CD14-positive monocyte (primary cell): ENCODE measurements at places on chromosomes 1 and 21. TPM values are rescaled to one million over a fixed set of nuclear protein-coding genes. Genes with fewer than 3 reads are reported as not detected.
A peak's percentile ranks its signal among the peaks of the same experiment; 100 is the strongest.

- no peaks in the 10 kb centered on the region for H3K36me3 ChIP-seq
- peak; percentile 39 for DNase-seq
Observed at GRCh38 chr1:200279810-200280411, 129.9 kb downstream of the ZNF281 start.

DNA sequence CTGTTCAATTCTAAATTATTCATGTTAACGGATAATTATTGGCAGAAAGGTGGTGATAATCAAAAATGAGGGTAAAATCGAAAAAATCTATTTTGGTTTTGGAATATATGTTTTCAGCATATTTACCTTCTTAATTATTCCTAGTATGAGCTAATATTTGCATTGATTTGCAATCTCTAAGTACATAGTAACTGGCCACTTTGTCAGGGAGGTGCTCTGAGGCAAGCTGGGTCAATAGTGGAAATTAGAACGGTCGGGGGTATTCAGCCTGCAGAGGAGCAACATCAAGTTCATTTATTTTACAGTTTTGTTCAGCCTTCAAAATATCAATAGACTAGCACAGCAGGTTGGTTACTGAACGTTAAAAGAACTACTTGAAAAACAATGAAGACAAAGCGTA lies 1.8 kb downstream of the OTUD7B start:
- H3K27me3 ChIP-seq: peaks cover 100% of the 10 kb centered on the region
- H3K27ac ChIP-seq: no peak overlapping the region
- no peaks in the 10 kb centered on the region for H3K36me3 ChIP-seq
- H3K4me1 ChIP-seq: peaks cover 18% of the 10 kb centered on the region

GRCh38 chr1:227996187-227996950 lies 10.4 kb upstream of the WNT3A start:
- no peak overlapping the region for H3K27ac ChIP-seq
- peaks cover 5% of the 10 kb centered on the region for H3K27me3 ChIP-seq
- no peaks in the 10 kb centered on the region for H3K36me3 ChIP-seq
- no peak overlapping the region for H3K4me3 ChIP-seq
- DNase-seq: no peak

Gene S1PR1
- 0.27 and 0.36 TPM in 2 replicates for polyA plus RNA-seq

DNA sequence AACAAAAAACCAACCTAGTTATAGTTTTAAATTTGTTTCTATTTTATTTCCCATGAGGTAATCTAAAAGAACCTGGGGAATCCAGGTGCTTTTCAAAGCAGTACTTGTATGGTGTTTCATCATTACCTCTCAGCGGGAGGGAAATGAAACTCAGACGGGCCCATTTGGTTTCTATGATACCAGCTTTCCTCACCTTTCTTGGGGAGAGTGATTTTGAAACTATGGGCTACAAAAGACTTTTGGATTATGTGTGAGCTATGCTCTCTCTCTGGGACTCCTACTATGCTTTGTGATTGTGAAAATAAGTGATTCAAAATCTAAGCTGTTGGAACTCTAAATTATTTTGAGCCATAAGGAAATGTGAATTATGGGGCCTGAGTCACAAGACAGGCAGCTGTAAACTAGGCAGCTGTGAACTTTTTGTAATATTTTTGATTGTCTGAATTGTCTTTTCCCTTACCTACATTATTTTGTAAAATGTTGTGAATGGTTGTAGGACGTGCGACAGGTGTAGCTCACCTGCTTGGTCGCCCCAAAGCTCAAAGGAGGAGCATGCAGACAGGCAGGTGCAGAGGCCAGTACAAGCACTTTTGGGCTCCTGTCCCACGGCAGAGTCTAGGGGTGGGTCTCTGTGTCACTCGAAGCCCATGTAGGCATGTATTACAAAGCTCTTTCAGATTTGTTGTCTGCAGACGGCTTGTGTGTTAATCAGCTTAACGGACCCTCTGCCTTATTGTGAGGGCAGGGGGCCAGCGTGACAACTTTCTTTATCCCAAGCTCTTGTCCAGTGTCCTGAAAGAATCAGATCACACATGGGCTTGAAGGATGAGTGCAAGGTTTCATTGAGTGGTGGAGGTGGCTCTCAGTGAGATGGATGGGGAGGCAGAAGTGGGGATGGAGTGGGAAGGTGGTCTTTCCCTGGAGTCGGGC lies 64.8 kb upstream of the BACH1 start:
- peak overlapping the region; percentile 50 for H3K27ac ChIP-seq
- peak overlapping the region; percentile 44 for H3K4me3 ChIP-seq
- peaks cover 96% of the 10 kb centered on the region for H3K4me1 ChIP-seq
- H3K27me3 ChIP-seq: no peaks in the 10 kb centered on the region
- DNase-seq: no peak

Gene CDCP2
- not detected for polyA plus RNA-seq

GRCh38 chr1:77594366-77595112 lies 87.9 kb downstream of the ZZZ3 start:
- peaks cover 17% of the 10 kb centered on the region for H3K4me1 ChIP-seq
- no peak for DNase-seq
- no peaks in the 10 kb centered on the region for H3K27me3 ChIP-seq

GRCh38 chr1:179169616-179170467 lies 59.6 kb downstream of the ABL2 start:
- no peaks in the 10 kb centered on the region for H3K36me3 ChIP-seq
- H3K27ac ChIP-seq: no peak overlapping the region
- no peak overlapping the region for H3K4me3 ChIP-seq

- H3K27ac ChIP-seq: peak overlapping the region; percentile 82
- DNase-seq: peak; percentile 93
- no peaks in the 10 kb centered on the region for H3K36me3 ChIP-seq
- no peak overlapping the region for H3K4me3 ChIP-seq
- H3K27me3 ChIP-seq: no peaks in the 10 kb centered on the region
Observed at GRCh38 chr1:230509281-230509977, 83.3 kb upstream of the PGBD5 start.

GRCh38 chr1:18134324-18135046 lies 26.9 kb downstream of the IGSF21 start:
- no peak overlapping the region for H3K4me3 ChIP-seq
- DNase-seq: no peak
- no peaks in the 10 kb centered on the region for H3K4me1 ChIP-seq

Gene ATP1A1
- 32.7 TPM for polyA plus RNA-seq
